ENCODE measurements at places on chromosomes 5 and 9.
A peak's percentile ranks its signal among the peaks of the same experiment; 100 is the strongest.

DNA sequence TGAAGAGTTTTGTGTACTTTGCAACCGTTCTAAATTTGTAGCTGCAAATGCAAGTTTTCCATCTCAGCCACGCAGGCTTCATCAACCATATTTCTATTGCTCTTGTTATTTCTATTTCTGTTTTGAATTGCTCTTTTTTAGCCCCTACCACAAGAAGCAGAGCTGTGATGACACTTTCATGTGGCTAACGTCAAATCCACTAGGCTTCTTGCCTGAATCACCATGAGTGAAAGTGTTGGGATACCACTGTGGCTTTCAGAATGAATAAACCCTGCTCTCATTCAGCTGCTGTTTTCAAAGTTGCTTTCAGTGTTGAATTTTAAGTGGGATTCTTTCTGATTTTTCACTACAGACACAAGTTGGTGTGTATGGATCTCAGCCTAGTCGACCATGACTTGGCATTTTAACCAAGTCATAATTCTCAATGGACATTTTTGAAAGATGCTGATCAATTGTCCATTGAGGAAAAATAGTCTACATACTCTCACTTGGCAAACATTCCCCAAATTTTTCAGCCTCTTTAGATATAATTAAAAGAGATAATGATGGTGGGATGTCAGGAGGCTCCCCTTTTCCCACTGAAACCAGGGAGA lies 41.0 kb upstream of the MTAP start:
- no peak for DNase-seq

DNA sequence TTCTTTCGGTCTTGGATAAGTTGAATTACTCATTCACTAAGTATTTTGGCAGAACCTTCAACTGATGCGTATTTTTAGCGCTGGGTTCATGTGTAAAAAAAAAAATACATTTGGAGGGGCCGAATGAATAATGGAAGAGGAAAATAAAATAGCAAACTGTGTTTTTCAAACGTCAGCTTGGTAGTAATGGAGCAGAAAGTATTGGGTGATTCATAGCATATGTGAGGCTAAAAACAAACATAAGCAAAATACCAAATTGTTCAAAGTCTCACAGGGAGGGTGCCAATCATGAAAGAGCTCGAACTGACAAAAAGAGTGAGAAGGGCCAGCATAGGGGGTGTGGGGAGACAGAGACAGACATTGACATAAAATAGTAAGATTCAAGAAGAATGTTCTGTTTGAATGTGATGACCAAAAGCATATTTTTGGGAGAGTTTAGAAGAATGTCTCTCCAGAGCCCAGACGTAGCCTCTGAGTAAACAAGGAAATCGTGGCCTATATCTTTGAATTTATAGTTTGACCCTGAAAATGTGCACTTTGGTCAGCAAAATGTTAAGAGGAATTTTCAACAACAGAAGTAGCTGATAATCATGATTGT lies 174.9 kb upstream of the HMHB1 start:
- no peak for DNase-seq

DNA sequence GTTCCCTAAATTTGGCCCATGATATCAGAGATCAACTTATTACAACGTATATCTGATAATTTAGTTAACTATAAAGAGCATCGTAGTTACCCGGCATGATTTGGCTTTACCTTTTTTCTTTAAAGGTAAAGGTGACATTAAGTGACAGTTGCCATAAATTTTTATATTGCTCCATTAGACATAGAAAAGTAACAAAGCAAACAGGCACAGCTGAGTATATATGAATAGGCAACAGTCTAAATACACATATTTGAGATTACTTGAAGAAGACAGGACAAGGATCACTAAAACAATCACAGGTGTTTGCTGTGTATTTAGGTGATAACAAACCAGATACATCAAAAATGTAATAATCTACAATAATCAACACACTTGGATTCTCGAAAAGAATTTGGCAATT lies 34.8 kb downstream of the RFX3 start:
- no peak for DNase-seq

GRCh38 chr5:2017540-2018389 lies 135.0 kb upstream of the IRX4 start:
- DNase-seq = peak; percentile 30

- DNase-seq = no peak
Observed at GRCh38 chr9:4746278-4747030, 5.5 kb upstream of the AK3 start.

DNA sequence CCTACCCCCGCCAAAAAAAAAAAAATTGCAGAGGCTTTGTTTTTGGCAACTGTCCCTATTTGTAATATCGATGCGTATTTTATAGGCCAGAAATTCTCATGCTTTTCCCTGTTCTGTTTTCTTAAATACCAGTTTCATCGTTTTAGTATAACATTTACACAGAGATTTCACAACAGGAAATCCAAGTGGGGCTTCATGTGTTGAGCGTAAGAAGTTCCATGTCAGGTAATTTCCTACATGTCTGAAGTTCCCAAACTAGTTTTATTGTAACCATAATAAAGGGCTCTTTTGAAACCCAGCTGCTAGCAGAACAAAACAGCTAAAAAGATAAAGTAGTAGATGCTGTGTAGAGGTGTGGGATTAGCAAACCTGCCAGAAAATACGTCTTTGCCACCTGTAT lies 4.2 kb downstream of the SMC5 start:
- no peak for DNase-seq

DNA sequence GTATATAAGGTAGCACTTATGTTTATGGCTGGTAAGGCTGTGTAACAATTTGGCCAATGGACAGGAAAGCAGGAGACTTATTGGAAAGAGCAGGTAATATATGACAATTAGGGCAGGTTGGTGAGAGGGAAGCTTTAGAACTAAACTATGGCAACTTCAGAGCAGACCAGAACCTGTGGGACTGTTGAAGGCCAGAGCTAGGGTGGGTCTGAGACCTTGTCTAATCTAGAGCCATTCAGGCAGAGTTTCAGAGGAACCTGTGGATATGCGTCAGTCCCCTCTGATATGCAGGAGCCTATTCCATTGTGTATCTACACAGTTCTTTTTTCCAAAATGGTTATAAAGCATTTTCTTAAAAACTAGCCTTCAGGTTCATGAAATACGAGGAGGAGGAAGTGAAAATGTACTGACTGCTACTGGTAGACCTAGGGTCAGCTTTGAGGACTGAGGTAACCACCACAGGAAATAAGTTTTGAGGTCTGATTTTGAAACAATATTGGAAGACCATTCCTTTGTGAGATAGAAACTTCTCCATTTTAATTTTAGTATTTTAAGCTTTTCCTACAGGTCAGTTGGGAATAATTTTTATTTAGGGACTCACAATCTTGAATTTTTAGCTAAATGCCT lies 37.6 kb downstream of the ELL2 start:
- DNase-seq = no peak

DNA sequence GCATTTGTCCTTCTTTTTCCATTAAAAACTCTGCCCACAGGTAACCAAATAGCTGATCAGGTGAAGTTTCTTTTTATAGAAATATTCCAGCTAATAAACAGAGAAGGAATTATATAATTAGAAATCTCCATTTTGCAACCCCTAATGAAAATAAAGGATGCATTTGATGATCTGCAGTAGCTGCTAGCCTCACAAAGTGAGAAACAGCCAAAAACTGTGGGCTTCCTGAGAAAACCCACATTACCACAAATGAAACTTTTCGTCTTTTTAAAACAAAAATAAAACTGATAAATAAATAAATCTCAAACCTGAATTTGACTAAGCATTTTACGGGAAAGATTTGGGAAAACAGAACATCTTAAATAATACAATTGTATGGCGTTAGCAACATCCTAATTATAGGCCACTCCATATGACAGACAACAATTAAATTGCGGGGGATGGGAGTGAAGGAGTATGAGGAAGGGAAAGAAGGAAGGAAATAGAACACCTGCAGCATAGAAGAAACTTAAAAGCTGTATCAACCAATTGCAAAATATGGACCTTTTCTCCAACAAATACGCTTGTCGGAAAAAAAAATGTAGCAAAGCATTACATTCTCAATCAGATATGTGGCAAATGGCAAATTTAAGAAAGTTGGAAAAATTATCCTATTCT lies 283.0 kb upstream of the ITGA1 start:
- DNase-seq = no peak

- DNase-seq = no peak
Observed at GRCh38 chr5:139082813-139083498, 115.2 kb downstream of the SIL1 start.

DNA sequence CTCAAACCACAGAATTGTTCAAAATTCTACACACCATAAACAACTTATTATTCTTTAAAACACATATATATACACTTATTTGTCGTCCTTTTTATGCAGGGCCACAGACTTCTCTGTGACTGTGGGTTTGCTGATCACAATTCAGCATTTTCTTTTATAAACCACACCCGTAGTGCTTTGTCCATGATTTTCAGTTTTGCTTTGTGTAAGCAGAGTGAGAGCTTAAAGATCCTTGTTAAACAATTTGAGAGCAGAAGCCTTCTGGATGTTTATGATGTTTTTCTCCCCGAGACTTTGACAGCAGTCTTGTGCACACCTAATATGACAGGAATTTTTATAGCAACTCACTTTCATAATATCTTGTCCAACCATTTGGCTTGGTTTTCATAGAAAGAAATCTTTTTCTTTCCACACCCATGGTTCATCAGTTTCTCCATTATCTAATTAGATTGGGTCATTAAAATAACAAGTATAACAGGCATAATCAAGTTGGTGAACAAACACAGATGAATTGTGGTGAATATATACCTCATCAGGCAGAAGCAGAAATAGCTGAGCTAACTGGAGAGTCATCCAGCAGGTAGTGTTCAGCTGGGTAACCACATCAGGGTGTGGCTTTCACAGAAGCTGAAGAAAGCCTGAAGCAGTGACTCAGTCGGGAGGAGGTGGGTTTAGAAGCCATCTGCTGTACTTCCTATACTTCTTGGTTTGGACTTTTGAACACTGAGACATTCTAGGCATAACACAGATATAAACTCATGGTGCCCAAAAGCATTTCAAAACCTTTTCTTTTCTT lies 232.8 kb downstream of the DOCK8 start:
- no peak for DNase-seq

- DNase-seq = no peak
Observed at GRCh38 chr9:82721593-82721992, 341.3 kb downstream of the RASEF start.

DNA sequence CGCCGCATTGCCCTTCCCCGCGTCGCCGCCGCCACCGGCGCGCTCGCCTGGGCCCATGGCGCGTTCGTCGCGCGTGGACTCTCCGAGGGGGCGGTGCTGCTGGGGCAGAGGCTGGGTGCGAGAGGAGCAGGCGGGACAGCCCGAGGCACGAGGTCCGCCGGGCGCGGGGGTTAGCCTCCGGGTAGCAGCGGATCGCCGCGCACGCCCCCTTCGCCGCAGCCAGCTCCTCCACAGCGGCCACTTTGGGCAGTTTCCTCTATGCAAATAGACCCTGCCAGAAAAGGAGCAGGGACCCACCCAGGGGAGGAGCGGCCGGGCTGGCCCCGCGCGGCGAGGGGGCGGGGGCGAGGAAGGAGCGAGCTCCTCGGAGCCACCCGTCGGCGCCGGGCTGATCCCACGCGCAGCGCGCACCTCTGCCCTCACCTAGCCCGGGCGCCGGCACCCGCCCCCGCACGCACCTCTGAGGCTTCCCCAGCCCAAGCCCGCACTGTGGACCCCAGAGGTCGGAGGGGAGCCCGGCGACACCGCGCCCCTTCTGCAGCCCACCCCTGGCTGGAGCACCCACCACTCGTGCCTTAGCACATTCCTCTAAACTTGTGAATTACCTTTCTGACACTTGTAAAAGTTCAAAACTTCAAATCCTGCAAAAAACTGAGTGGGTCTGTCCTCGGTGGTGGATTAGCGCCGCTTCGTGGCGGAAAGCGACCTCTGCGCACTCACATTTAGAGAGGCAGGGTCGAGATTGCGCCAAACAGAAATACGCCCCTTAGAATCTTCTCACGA lies at the start of gene COL23A1:
Gene COL23A1, minus strand, starts transcription at position 253 of the 783 bp plus-strand sequence.
- DNase-seq = no peak

DNA sequence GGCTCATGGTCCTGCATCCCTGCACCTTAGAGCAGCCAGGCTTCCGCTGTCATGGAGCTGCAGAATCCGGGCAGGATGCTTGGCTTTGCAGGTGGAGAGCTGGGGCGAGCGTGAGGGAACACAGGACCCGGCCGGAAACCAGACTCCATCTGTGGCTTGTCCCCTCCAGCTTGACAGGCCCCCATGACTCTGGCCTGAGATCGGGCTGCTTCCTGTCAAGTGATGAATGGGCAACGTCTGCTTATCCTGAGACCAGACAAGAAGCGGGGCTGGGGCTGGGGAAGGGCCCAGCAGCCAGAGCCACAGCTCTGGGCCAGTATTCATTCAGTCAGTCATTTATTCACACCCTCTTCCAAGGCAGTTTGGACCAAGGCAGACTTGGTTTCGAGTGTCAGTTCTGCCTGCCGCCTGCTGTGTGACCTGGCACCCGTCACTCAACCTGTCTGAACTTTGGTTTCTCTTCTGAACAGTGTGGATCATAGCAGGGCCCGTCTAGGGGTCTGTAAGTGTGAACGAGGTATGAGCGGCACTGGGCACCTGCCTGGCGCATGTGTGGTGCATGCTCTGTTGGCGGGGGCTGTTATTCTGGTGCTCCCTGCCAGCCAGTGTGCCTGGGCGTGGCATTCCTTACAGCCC lies 37.5 kb downstream of the NEK6 start:
- no peak for DNase-seq

DNA sequence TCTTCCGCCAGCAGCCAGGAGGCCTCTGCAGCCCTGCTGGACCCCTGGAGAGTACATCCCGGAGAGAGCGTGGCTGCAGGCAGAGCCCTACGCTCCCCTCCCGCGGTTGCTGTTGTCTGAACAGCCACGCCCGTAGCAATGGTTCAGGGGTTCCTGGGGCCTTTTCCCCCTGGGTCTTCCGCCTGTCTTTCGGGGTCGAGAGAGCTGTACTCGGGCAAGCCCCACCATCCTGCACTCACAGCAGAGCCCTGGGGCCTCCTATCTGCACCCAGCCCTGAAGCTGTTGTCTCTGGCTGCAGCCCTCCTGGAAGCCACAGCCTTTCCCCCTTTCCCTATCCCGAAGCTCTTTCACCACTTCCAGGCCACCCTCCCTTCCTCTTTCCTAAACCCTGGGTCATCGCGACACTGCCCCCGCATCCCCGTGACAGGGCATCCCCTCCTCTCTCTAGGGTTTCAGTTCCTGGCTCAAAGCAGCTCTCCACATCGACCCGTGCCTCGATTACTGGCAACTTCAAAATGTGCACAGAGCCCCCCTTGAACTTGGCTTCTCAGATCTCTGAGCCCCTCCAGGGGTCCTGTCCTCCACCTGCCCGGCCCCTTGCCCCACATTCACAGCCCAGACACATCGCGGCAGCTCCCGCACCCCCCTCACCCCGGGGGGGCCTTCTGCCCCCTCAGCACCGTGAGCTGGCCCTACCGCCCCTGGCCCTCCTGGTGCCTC lies 43.9 kb upstream of the CEP72 start:
- no peak for DNase-seq

- DNase-seq = peak; percentile 50
Observed at GRCh38 chr9:137294091-137294680, 7.9 kb downstream of the NRARP start.

GRCh38 chr9:12817702-12818101 lies 42.9 kb downstream of the LURAP1L start:
- DNase-seq = no peak

GRCh38 chr9:86703346-86703745 lies 244.0 kb downstream of the GAS1 start:
- no peak for DNase-seq

- DNase-seq = no peak
Observed at GRCh38 chr5:151031554-151031953, 11.2 kb downstream of the GPX3 start.

- DNase-seq = no peak
Observed at GRCh38 chr9:124599121-124599795, 92.1 kb upstream of the NR5A1 start.

- DNase-seq = no peak
Observed at GRCh38 chr9:126550891-126551351, 62.8 kb upstream of the LMX1B start.
